ENCODE measurements at places on chromosomes 12 and 14. TPM values are rescaled to one million over a fixed set of nuclear protein-coding genes. Genes with fewer than 3 reads are reported as not detected.

Gene SIX4
- total RNA-seq: 16.5 TPM

Gene CLEC9A
- not detected for total RNA-seq

Gene BCL2L14
- not detected for total RNA-seq

Gene TNS2
- total RNA-seq: 65.1 TPM

Gene NRL
- 0.38 TPM for total RNA-seq

Gene KLRC2
- total RNA-seq: not detected

Gene PMCH
- not detected for total RNA-seq

Gene FAIM2
- total RNA-seq: 1.1 TPM

Gene NEUROD4
- not detected for total RNA-seq

Gene RAD9B
- 0.50 TPM for total RNA-seq

Gene COCH
- not detected for total RNA-seq

Gene KRT79
- not detected for total RNA-seq

Gene LRTM2
- total RNA-seq: not detected

Gene CEBPE
- total RNA-seq: not detected

Gene RNASE2
- total RNA-seq: not detected

Gene ATL1
- 0.63 TPM for total RNA-seq

Gene SERPINA10
- total RNA-seq: not detected

Gene KRT75
- total RNA-seq: not detected

Gene CPNE6
- not detected for total RNA-seq

Gene EPYC
- not detected for total RNA-seq

Gene TCP11L2
- total RNA-seq: 22.3 TPM

Gene KCNH3
- total RNA-seq: 0.05 TPM

Gene CPNE8
- not detected for total RNA-seq

Gene MGAT4C
- not detected for total RNA-seq

Gene SERPINA12
- not detected for total RNA-seq

Gene KRT1
- total RNA-seq: not detected

Gene LRP1
- 204 TPM for total RNA-seq

Gene ORMDL2
- 87.8 TPM for total RNA-seq

Gene PTPRB
- 3.5 TPM for total RNA-seq

Gene CLEC6A
- not detected for total RNA-seq

Gene CBLN3
- 4.2 TPM for total RNA-seq

Gene SLC6A12
- total RNA-seq: not detected

Gene CCDC198
- not detected for total RNA-seq

Gene GPR132
- total RNA-seq: not detected

Gene C12orf75
- 1,412 TPM for total RNA-seq

Gene GALNT9
- not detected for total RNA-seq

Gene RBP5
- not detected for total RNA-seq

Gene BCL2L2
- total RNA-seq: 32.4 TPM

Gene PAPLN
- total RNA-seq: 2.2 TPM

Gene IL22
- not detected for total RNA-seq

Gene TAS2R50
- 0.30 TPM for total RNA-seq

Gene STYK1
- total RNA-seq: 1.7 TPM
